ENCODE measurements at places on chromosomes 2 and 18.

GRCh38 chr2:25700221-25700660 is 26.9 kb upstream of the DTNB start:
- no peak for DNase-seq

DNA sequence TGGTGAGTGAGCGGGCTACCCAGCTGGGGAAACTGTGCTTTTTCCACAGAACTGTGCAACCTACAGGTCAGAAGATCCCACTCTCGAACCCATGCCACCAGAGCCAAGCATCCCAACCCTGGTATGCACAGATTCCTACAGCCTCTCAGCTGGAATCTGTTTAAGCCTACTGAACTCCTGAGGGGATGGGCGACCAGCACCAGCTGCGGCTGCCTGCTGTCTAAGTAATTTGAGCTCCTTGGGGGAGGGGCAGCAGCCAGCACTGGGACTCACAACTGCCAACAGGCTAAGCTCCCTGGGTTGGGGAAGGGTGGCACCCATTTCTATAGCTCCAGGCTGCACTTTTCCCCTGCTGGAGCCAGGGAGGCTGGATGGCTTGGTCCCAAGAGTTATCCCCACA is 11.8 kb downstream of the CYP27C1 start:
- no peak for DNase-seq

GRCh38 chr2:135093193-135093592 is 41.1 kb downstream of the RAB3GAP1 start:
- no peak for DNase-seq

- DNase-seq, result no peak
Observed at GRCh38 chr2:231820786-231821303, 34.6 kb downstream of the COPS7B start.

GRCh38 chr18:8562070-8562469 is 47.2 kb upstream of the RAB12 start:
- DNase-seq, result no peak

GRCh38 chr2:204475399-204475798 is 69.9 kb upstream of the PARD3B start:
- DNase-seq, result no peak

DNA sequence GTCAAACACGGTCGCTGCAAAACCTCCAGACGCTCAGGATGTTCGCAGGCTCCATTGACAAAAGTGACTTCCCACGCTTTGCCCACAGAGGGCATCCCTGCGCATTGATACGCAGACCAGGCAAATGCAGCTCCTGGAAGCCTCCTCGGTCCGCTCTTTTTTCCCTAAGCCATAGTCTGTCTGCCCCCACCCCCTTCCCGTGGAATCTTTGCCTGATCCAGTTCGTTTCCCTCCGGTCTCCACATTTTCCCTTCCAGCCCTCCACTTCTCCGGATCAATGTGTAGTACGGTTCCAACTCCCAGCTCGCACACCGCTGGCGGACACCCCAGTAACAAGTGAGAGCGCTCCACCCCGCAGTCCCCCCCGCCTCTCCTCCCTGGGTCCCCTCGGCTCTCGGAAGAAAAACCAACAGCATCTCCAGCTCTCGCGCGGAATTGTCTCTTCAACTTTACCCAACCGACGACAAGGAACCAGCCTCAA is at the start of gene DCC:
DCC (plus strand) TSS at position 307 of the 481 bp plus-strand sequence. CDS start 591 bp downstream, outside the sequence.
- DNase-seq, result no peak

DNA sequence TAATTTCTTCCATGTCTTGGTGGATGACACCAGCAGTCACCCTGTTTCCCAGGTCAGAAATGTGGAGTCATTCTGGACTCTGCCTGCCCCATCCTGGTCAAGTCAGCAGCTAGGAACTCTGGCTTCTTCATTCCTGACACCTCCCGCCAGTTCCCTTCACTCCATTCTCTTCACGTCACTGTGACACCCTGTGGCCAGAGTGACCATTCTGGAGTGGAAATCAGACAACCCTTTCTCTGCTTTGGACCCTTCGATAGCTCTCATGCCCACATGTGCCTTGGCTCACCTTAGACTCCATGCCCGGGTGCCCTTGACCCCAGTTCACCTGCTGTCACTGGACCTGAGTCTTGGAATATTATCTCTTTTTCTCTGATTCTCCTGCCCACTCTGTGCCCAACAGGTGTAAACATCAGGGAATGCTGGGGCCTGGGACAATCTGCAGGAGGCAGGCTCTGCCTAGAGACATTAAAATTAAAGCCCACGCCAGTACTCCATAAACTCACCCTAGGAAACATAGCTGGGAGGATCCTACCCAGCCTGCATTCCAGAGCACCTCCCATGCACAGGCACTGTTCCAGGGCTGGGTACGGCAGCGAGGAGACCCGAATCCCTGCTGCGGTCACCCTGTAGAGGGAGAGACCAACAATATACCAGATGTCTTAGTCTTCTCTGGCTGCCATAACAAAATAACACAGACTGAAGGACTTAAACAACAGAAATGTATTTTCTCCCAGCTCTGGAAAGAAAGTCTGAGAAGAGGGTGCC is 41.1 kb upstream of the FAHD2A start:
- DNase-seq, result no peak

DNA sequence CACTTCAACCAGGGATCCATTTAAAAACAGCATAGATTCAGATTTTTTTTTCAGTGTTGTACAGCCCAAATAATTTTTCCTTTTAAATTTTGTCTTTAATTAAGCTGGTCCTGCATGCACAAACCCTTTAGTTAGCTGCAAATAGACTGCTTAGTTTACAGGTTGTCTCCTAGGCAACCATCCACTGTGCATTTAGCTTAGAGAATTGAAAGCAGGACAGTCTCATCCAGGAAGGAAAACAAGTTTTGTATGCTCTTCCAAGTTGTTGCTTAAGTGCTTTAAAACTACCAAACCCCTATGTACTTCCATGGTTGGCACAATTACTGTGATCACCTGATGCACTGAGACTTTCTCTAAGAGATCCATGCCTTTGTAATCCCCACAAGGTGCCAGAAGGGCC is at the start of gene MAP3K19:
MAP3K19 (minus strand) TSS at position 148 of the 400 bp plus-strand sequence. CDS start 22,800 bp downstream, outside the sequence.
- no peak for DNase-seq

- no peak for DNase-seq
Observed at GRCh38 chr2:27078267-27079194, at the start of gene EMILIN1. Gene EMILIN1 (plus strand): TSS chr2:27078615. CDS start chr2:27079066, 451 bp downstream.

DNA sequence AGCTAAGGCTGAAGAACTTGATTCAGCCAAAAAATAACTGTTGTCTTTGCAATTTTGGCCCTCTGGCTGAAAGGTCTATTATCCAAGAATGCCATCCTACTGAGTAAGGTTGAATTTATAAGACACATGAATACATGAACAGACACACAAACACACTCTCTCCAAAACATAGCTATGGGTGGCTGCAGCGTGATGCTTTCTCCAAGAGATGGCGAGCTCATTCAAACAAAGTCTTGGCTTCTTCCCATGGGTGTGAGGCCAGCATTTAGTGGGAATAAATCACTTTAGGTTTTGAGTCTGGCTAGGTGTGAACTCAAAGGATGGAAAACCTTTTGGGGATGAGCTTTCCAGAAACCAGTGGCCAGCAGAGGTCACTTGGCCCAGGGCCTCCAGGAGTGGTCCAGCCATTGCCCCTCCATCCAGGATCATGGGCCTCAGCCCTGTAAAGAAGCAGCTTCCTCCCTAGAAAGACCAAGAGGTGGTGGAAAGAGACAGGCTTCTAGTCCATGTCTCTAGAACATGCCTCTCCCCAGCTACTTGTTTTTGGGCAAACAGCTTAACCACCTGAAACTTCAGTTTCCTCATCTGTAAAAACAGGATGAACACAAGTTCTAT is 11.0 kb upstream of the OSR1 start:
- no peak for DNase-seq
